ENCODE measurements at places on chromosomes 4 and X.

GRCh38 chr4:8548731-8549351, 31.4 kb upstream of the GPR78 start:
- H3K36me3 ChIP-seq = no peaks in the 10 kb centered on the region
- H3K4me1 ChIP-seq = no peaks in the 10 kb centered on the region
- H3K27me3 ChIP-seq = no peaks in the 10 kb centered on the region
- H3K4me3 ChIP-seq = no peak overlapping the region
- H3K27ac ChIP-seq = no peak overlapping the region

DNA sequence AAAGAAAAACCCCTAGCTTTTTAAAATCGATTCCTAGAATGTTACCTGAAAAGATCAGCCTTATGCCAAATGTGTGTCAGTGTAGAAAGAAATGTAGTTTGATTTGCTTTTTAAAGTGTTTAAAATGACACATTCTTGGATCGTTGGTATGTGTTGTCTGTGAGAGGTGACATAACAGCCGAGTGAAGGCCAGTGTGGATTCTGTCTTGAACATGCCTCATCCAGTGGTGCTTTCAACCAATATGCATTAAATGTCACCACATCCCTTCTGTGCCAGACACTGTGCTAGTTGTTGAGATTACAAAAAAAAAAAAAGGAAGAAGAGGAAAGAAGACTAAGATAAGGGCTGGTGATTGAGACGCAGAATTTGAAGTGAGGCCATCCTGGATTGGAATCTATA, 994.2 kb upstream of the TENM3 start:
- no peaks in the 10 kb centered on the region for H3K36me3 ChIP-seq
- no peak overlapping the region for H3K4me3 ChIP-seq
- DNase-seq = no peak
- H3K27ac ChIP-seq = no peak overlapping the region

- H3K27ac ChIP-seq = no peak overlapping the region
- peak; percentile 72 for DNase-seq
- H3K4me1 ChIP-seq = no peaks in the 10 kb centered on the region
- H3K36me3 ChIP-seq = no peaks in the 10 kb centered on the region
- H3K4me3 ChIP-seq = no peak overlapping the region
Observed at GRCh38 chr4:165799384-165799815, 73.6 kb upstream of the TLL1 start.

DNA sequence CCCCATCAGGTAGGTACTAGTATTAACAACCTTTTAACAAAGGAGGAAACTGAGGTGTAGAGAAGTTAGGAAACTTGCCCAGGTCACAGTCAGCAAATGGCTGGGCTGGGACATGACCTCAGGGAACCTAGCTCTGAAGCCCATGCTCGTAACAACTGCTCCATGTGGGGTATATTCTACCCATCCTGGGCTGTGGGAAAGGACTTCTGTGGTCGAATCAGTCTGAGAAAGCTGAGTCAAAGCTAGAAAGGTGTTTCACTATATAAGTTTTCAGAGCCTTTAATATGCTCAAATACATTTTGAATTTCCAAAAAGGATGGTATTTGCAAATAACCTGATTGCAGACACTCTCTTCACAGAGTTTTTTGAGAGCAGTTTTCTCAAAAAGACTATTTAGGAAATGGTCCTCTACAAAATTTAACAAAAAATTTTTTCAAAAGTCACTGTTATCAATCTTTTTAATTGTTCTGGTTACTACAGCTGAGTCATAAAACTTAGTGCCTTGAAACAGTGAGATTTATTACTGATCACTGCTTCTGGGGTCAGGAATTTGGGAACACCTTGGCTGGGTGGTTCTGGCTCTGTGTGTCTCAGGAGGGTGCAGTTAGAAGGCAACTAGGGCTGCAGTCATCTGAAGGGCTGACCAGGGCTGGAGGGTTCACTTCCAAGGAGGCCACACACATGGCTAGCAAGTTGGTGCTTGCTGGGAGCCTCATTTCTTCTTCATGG, 53.6 kb downstream of the NSG1 start:
- no peak overlapping the region for H3K27ac ChIP-seq
- no peak overlapping the region for H3K4me3 ChIP-seq
- H3K4me1 ChIP-seq = no peaks in the 10 kb centered on the region
- DNase-seq = no peak
- no peaks in the 10 kb centered on the region for H3K27me3 ChIP-seq

DNA sequence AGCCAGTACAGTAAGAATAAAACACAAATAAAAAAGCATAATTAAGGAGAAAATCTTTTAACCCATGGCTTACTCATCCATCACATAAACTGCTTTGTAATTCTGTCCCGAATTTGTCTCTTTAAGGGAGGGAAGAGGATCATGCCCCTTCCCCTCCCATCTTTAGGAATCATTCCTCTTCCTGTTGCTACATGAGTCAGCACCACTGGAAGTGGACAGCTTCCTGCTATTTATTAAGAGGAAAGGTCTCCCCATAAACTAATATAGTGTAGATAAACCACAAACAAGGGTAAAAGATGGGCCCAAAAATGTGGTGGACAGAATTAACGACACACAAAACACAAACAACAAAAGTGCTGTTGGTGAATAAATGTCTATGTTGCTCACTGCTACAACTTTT, 75.8 kb downstream of the PPP3CA start:
- H3K36me3 ChIP-seq = no peaks in the 10 kb centered on the region
- H3K4me1 ChIP-seq = peaks cover 2% of the 10 kb centered on the region
- H3K27me3 ChIP-seq = no peaks in the 10 kb centered on the region
- no peak overlapping the region for H3K27ac ChIP-seq
- DNase-seq = no peak

DNA sequence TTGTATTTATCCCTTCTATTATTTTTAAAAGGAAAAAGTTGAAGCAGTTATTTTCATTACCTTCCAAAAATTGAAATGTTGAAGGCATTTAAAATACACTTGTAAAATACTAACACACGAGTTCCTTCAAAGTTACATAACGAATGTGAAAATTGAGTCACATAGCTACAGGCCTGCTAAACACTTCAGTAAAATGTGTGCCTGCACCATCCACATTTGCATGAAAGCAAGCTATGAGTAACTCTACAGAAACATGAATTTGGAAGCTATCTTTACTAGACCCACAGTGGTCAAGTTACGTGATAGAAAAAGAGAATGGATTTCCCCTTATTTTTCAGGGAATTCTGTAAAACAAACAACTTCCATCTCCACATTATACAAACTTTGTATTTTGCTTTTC, 1148.8 kb upstream of the PCDH7 start:
- no peak overlapping the region for H3K27ac ChIP-seq
- H3K4me1 ChIP-seq = no peaks in the 10 kb centered on the region
- no peaks in the 10 kb centered on the region for H3K27me3 ChIP-seq
- DNase-seq = no peak
- H3K36me3 ChIP-seq = no peaks in the 10 kb centered on the region
- H3K4me3 ChIP-seq = no peak overlapping the region

DNA sequence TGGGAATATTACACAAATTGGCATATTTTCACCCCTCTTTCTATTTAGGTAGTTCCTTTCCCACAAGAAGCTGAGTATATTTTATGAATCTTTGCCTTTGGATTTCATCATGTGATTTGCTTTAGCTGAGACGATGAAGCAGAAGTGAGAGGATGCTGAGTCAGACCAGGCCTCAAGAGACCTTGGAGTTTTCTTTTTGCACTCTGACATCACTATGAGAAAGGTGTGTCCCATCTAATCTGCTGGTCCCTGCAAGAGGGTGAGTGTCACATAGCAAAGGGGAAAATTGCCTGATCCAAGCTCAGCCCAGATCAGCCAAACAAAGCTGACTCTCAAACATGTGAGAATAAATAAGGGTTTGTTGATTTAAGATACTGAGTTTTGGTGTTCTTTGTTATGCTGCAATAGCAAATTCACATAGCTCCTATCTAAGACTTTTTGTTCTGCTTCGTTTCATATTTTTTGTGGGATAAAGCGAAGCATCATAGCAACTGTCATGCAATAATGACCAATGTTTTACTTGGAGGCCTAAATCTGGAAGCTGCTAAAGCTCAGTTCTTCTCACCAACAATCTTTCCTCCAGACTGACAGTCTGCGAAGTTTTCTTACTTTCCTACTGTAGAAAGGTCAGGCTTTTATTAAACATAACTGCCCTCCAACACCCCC, 176.9 kb downstream of the PDHA2 start:
- no peak overlapping the region for H3K4me3 ChIP-seq
- H3K27me3 ChIP-seq = no peaks in the 10 kb centered on the region
- H3K4me1 ChIP-seq = no peaks in the 10 kb centered on the region

GRCh38 chrX:50671661-50672060, 142.3 kb downstream of the SHROOM4 start:
- no peak for DNase-seq
- H3K27ac ChIP-seq = no peak overlapping the region
- no peak overlapping the region for H3K4me3 ChIP-seq
- H3K4me1 ChIP-seq = no peaks in the 10 kb centered on the region
- H3K27me3 ChIP-seq = no peaks in the 10 kb centered on the region
- no peaks in the 10 kb centered on the region for H3K36me3 ChIP-seq

GRCh38 chrX:135477576-135477975, 42.9 kb upstream of the INTS6L start:
- DNase-seq = peak; percentile 71
- H3K27ac ChIP-seq = no peak overlapping the region
- no peaks in the 10 kb centered on the region for H3K36me3 ChIP-seq

DNA sequence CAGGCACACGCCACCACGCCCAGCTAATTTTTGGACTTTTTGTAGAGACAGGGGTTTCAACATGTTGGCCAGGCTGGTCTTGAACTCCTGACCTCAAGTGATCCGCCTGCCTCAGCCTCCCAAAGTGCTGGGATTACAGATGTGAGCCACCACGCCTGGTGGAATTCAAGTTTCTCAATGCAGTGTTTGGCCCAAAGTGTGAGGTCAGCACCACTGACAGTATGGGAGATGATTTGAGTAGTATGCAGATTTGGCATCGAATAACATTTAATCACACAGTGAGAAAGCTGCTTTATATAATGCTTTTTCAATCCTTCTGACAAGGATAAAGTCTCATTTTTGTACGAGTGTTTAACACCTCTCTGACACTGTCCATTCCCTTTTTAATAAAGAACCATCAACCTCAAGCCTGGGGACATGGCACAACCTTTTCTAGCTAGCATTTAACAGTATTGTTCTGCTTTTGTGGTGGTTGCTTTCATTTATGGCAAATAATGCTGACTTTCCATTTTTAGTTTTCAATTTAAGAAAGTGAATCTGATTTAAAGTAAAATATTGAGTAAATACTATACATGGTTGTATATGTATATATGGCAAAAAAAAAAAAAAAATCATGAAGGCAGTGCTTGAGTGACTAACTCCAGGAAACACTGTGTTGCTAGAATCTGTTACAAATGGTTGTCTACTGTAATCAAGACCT, 4.3 kb upstream of the NSUN7 start:
- no peak overlapping the region for H3K27ac ChIP-seq
- DNase-seq = no peak
- H3K4me3 ChIP-seq = no peak overlapping the region
- H3K36me3 ChIP-seq = no peaks in the 10 kb centered on the region

DNA sequence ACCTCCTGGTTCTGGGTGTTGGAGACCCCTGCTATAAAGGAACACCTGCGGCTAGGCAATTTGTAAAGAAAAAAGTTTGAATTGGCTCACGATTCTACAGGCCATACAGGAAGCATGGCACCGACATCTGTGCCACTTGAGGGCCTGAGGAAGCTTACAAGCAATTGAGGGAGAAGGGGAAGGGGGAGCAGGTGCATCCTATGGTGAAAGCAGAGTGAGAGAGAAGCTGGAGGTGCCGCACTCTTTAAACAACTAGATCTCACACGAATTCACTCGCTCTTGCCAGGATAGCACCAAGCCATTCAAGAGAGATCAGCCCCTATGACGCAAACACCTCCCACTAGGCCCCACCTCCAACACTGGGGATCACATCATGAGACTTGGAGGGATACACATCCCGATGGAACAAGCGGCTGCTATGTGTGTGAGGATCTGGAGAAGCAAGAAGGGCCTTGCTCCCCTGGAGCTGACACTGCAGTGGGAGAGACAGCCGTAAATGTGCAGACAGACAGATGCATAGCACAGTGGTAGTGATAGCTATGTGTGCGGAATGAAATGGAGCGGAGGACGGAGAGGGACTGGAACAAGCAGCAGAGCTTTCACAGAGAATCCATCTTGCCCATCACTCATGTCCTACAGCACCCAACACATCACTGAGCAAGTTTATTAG, 60.7 kb upstream of the HELT start:
- H3K36me3 ChIP-seq = no peaks in the 10 kb centered on the region
- DNase-seq = no peak
- H3K4me3 ChIP-seq = no peak overlapping the region
- H3K4me1 ChIP-seq = no peaks in the 10 kb centered on the region
